Endothelial cell (in vitro differentiated cells): ENCODE measurements at places on chromosomes 7 and 10. TPM values are rescaled to one million over a fixed set of nuclear protein-coding genes. Genes with fewer than 3 reads are reported as not detected.

DNA sequence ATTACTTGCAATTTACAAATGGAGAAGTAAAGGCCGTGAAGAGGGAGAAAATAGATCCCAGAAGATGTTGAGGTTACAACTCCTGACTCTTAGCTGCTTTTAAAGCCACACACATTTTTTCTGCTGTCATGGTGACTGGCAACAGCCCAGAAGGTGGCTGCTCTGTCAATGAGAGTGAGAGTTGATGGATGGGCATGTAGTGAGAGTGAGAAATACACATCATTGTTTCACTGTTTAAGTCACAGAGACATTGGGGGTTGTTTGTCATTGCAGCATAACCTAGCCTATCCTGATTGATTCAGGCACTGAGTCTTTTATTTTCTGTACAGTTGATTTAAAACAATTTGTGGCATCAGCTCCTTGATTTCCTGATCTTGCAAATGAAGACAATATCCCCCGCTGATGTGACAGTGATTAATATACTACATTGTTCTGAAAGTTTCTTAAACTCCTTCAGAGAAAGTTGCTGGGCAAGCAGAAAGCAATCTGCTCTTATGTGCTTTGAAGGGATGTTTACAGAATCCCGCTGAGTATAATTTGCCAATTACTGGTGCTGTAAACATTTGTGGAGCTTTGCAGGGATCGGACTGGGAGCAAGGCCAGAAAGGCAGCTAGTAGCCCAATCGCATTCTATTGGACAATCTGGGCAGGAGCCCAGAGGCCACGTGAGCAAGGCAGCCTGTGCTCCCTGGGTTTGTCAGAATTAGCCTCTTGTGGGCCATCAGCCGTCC is 229.6 kb downstream of the PRPF18 start:
- DNase-seq = no peak

- DNase-seq = no peak
Observed at GRCh38 chr10:100114976-100115770, 33.5 kb upstream of the CPN1 start.

- DNase-seq = no peak
Observed at GRCh38 chr7:66362136-66362535, 157.0 kb downstream of the TPST1 start.

GRCh38 chr7:82183634-82184033 is 259.9 kb downstream of the CACNA2D1 start:
- DNase-seq = no peak

DNA sequence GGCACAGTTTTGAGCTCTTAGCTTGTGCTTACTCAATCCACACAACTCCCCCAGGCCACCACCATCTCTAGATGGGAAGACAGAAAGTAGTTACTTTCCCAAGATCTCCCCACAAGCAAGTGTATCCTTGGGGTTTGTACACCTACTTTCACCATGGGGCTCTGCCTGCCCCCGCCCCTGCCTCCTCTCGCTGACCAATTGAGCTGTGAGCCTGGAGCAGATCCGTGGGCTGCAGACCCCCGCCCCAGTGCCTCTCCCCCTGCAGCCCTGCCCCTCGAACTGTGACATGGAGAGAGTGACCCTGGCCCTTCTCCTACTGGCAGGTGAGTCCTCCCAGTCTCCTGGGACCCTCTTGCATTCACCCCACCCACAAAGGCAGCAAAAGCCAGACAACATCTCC is 2.0 kb downstream of the FXYD4 start:
- no peak for DNase-seq

DNA sequence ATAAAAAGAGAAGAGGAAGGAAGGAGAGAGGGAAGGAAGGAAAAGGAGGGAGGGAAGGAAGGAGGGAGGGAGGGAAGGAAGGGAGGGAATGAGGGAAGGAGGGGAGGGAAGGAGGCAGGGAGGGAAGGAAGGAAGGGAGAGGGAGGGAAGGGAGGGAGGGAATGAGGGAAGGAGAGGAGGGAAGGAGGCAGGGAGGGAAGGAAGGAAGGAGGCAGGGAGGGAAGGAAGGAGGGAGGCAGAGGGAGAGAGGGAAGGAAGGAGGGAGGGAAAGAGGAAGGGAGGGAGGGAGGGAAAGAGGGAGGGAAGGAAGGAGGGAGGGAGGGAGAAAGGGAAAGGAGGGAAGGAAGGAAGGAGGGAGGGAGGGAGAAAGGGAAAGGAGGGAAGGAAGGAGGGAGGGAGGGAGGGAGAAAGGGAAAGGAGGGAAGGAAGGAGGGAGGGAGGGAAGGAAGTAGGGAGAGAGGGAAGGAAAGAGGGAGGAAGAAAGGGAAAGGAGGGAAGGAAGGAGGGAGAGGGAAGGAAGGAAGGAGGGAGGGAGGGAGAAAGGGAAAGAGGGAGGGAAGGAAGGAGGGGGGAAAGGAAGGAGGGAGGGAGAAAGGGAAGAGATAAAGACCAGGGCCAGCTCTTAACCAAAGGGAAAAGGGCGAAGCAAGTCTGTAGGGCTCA is 5.7 kb upstream of the LAT2 start:
- DNase-seq = no peak

GRCh38 chr7:131653418-131654248 is 97.2 kb upstream of the PODXL start:
- no peak for DNase-seq

GRCh38 chr7:98329791-98330373 is 48.4 kb downstream of the BRI3 start:
- no peak for DNase-seq

Gene CPXM2
- total RNA-seq = 0.33 TPM

Gene LRRC61
- total RNA-seq = 5.1 TPM
